Omental fat pad (tissue), 4 donors: ENCODE measurements at places on chromosomes 1 and 21.

DNA sequence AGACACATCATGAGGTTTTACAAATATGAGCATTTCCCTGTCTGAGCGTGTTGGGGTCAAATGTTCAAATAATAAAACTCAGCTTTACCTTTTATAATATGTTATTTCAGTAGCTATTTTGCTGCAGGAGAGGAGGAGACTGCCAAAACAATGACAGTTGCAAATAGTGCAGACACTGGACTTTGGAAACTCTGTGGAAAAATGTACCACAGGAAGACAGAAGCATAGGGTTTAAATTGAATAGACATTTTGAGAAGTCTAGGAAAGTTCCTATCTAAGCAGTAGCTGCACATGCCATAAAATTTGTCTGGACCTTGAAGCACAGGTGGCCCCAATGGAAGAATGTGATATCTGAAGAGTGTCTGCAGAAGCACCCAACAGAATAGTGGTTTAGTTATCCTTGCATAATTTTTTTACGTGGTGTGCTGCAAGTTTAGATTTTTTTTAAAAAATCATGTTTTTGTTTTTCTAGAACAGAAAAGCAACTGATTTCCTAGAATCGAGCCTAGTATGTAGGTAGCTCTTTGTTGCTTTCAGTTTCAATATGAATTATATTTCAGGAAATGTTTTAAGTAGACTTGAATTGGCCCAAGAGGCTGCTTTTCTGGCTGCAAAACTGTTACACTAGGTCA, 14.0 kb upstream of the GBP5 start:
- DNase-seq = no peak

- DNase-seq = no peak
Measured at GRCh38 chr1:89946532-89946931, 48.4 kb upstream of the ZNF326 start.

DNA sequence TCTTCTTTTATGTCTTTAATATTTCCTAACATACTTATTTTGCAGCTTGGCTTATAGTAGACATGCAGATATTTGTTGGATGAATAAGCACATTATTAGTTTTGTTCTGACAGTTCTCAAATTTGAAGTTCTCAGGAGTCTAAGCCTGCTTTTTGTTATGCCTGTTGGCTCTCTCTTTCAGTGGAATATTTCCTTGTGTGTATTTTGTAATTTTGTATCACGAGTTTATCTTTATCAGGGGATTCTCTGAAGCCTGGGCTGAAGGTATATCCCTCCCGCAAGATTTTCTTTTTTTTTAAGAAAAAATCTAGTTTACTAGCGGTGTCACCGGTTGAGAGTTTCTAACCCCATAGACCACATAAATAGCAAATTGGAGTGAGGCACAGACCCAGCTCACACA, 105.9 kb downstream of the RGL1 start:
- no peak for DNase-seq

GRCh38 chr1:15249081-15249480, 2.1 kb downstream of the FHAD1 start:
- DNase-seq = no peak

GRCh38 chr1:61588736-61589672, 135.9 kb downstream of the TM2D1 start:
- no peak for DNase-seq

DNA sequence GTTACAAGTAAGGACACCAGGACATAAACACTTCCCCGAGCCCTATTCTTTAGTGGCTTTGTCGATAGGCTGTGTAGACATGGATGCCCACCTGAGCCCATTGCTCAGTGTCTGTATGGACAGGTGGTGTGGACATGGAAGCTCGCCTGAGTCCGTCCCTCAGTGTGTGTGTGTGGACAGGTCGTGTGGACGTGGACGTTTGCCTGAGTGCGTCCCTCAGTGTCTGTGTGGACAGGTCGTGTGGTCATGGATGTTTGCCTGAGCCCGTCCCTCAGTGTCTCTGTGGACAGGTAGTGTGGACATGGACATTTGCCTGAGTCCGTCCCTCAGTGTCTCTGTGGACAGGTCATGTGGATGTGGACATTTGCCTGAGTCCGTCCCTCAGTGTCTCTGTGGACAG, 38.7 kb upstream of the COL6A2 start:
- no peak for DNase-seq

GRCh38 chr21:19529031-19529430, 1125.4 kb upstream of the TMPRSS15 start:
- DNase-seq = no peak

GRCh38 chr1:45097944-45098343, 85.9 kb downstream of the UROD start:
- no peak for DNase-seq

GRCh38 chr1:235391874-235392273, 24.6 kb downstream of the TBCE start:
- no peak for DNase-seq

DNA sequence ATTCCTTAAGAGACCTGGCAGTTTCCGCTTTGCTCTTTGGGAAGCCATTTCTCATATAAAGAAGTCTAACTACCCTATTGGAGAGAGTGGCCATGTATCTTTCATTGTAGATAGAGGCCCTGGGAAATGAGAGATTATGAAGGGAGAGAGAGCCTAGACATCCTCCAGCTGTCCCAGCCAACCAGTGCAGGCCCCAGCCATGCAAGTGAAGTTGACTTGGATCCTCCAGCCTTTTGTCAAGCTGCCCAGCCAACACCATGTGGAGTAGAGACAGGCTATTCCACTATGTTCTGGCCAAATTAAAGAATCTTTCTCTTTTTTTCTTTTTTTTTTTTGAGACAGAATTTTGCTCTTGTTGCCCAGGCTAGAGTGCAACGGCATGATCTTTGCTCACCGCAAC, 7.1 kb upstream of the ANP32E start:
- DNase-seq = no peak

- no peak for DNase-seq
Measured at GRCh38 chr1:43446881-43447835, 6.6 kb downstream of the HYI start.

GRCh38 chr1:28109639-28110038, 21.2 kb upstream of the EYA3 start:
- DNase-seq = no peak

- DNase-seq = no peak
Measured at GRCh38 chr1:166552706-166553105, 286.6 kb upstream of the POGK start.

GRCh38 chr1:221711063-221711577, 30.8 kb downstream of the DUSP10 start:
- no peak for DNase-seq

DNA sequence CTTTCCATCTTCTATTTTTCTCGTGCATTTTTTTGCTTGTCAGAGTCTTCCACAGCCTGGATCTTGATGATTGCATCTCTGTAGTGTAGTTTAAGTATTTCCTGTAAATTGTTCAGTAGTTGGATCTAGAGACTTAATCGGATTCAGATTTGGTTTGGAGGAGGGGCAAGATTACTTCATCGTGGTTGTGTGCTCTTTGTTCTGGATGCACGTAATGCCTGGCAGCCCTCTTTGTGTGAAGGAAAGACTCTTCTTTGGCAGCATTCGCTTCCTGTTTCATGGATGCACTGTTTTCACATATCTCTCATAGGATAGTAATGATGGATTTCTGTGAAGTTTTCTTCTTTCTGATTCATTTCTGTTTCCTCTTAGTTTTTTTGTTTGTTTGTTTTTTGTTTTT, 14.2 kb downstream of the SEMA4A start:
- DNase-seq = no peak

DNA sequence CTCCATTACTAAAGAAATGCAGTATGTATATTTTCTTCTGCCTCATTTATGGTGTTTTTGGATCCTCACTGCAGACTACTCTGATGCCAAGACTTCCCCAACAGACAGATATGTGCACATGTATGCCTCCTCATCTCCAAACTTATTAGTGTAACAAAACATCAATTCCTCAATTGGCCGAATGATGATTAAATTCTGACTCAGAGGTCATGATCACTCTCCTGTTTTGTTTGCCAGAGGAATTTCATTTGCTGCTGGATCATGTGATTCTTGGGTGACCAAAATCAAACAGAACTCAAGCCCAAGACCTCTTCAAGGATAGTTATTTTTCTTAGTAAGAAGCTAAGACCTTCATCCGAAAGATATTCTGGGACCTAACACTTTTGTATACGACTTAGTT, 227.6 kb downstream of the LMO4 start:
- DNase-seq = no peak

GRCh38 chr1:8477983-8478362, 160.1 kb downstream of the SLC45A1 start:
- DNase-seq = no peak

GRCh38 chr1:152866321-152866720, 6.5 kb downstream of the LCE7A start:
- no peak for DNase-seq

DNA sequence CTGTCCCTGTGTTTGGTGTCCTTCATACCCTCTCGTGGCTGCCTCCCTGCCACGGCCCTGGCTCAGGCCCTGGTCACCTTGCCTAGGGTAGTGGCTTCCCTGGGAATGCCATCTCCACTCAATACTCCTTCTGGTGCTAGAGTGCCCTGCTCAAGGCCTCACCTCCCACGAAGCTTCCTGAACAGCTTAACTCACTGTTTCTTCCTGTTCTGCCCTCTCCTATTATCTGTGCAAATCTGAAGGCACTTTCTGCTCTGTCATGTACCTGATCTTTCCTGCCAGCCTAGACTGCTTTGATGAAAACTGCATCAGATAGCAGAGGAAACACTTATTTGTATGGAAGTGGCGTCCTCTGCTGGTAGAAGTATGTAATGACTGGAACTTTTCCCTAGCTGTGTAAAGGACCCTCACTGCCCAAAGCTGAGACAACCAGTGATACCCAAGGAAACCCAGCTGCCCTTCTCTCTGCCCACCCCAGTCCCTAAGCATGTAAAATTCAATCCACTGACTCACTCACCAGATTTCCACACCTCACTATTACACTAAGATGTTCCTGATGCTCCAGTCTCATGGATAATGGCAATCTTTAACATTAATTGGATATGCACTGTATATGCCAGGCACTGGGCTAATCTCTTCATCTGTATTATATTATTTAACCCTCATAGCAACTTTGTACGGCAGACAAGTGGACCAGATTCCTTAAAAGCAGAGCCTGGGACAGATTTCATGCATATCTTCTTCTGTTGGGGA, 36.2 kb upstream of the BTG2 start:
- DNase-seq = no peak

GRCh38 chr1:37267111-37267835, 207.1 kb upstream of the ZC3H12A start:
- DNase-seq = no peak

GRCh38 chr1:228830954-228831481, 95.7 kb downstream of the RHOU start:
- no peak for DNase-seq

DNA sequence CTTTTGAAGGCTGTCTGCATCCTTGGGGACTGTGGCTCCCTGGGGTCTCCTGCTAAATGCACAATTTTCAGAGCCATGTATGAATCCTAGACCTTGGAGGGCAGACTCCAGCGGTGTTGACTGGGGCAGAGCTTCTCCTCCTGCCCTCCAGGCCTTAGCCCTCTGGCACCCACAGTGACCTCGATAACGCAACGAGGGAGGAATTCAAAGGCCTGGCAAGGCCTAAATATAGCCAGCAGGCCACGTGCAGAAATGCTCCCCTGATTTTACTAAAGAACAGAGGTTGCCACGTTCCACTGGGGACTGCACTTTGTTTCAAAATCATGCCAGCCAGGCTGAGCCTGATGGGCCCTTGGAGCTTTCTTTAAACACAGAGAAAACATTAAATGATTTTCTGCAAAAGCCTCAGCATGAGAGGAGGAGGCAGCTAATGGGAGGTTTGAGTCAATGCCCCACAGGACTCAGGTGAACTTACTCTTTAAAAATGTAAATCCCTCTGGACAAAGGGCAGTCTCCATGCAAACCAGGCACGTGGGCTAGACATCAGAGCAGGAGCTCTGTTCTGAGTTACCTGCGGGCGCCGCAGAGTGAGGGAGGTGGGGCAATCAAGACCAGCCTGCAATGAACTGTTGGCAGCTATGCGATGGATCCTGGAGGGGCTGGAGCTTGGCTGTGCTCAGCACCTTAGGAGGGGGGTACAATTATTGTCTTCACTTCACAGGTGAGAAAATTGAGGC, 28.0 kb downstream of the GRIK3 start:
- no peak for DNase-seq

GRCh38 chr1:78289603-78290002, 201.2 kb upstream of the PTGFR start:
- no peak for DNase-seq

DNA sequence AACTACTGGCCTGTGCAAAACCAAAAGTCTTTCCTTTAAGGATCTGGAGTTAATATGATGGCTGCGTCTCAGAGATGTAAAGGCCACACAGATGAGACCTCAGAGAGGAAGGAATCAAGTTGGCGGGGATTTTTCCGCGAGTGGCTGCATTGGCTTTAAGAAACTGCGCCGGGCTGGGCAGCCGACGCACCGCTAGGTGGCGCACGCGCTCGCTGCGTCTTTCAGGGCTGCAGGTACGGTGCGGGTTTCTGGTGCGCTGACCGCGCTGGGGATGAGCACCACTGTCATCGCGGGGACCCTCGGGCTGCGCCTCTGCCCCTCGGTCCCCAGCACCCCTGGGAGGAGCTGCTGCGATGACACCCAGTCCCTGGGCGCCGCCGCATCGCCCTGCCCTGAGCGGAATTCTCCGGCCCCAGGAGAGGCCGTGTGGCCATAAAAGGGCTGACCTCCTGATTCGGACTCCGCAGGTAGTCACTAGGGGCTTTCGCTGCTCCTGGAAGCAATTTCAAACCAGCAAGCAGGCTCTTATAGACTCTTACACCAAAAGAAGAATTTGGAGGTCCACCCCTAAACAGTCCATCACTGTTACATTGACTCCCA, 241.0 kb downstream of the KCNJ6 start:
- DNase-seq = no peak

DNA sequence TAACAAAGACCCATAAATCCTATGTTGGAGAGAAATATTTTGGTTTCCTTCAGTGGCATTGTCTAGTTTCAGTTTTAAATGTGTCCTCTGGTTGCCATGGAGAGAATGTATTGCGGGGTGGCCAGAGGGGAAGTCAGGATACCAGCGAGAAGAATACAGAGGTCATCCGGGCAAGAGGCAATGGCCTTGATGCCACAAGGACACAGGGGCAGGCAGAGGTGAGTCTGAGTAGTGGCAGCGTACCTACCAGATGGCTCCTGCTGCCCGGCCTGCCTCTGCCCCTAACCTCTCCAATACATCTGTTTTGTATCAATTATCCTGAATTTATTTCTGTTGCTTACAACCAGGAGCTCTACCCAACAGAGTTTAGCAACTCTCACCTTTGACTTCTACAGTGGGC, 14.9 kb downstream of the KLHDC7A start:
- no peak for DNase-seq
